Activated CD4-positive, alpha-beta T cell treated with anti-CD3 and anti-CD28 coated beads for 36 hours (primary cell): ENCODE measurements at places on chromosomes 6 and 20.

GRCh38 chr6:130379223-130379622, 13.4 kb downstream of the TMEM200A start:
- no peaks in the 10 kb centered on the region for H3K27me3 ChIP-seq
- H3K4me3 ChIP-seq, result no peak overlapping the region
- no peak for DNase-seq
- H3K4me1 ChIP-seq, result peaks cover 18% of the 10 kb centered on the region
- H3K27ac ChIP-seq, result no peak overlapping the region

GRCh38 chr20:63501818-63502670, 3.2 kb upstream of the EEF1A2 start:
- H3K27me3 ChIP-seq, result peaks cover 17% of the 10 kb centered on the region
- no peak for DNase-seq
- H3K36me3 ChIP-seq, result no peaks in the 10 kb centered on the region
- no peak overlapping the region for H3K27ac ChIP-seq

DNA sequence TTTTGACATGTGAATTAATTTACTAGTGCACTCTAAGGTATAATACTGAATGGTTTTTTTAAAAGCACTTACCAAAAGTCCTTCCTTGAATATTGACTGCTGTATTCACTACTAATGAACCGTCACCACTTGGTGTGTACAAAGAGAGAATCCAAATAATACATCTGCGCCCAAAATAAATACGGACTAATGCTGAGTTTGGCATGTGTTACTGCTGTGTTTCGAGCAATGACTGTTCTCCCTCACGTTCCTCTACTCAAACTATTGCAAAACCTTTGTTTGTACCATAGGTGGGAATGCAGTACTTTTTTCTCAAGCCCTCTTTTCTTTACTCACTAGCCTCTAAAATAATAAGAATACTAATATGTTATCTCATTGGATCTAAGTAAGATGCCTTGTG, 305.5 kb downstream of the QKI start:
- H3K27me3 ChIP-seq, result no peaks in the 10 kb centered on the region
- DNase-seq, result no peak
- H3K4me1 ChIP-seq, result no peaks in the 10 kb centered on the region
- no peaks in the 10 kb centered on the region for H3K36me3 ChIP-seq

DNA sequence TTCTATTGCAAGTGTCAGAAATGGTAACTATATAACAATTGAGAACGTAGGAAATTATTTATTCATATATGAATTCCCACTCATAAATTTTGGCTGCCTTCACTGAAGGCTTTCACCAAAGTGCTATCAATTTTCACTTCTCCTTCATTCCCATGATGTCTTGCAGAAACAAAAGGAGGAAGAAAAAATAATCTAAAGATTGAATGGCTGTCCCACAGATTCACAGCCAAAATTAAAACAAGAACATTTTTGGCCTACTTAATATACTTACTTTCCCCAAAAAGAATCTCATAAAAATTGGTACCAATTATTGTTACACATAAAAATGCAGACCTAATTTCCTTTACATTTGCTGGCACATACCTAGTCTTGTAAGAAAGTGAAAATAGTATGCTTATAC, 616.1 kb downstream of the CD109 start:
- DNase-seq, result no peak
- H3K27me3 ChIP-seq, result no peaks in the 10 kb centered on the region
- no peaks in the 10 kb centered on the region for H3K4me1 ChIP-seq
- H3K4me3 ChIP-seq, result no peak overlapping the region
- no peaks in the 10 kb centered on the region for H3K36me3 ChIP-seq

GRCh38 chr6:154732538-154733182, 556 bp upstream of the SCAF8 start:
- H3K27me3 ChIP-seq, result no peaks in the 10 kb centered on the region
- DNase-seq, result no peak
- H3K4me1 ChIP-seq, result peaks cover 37% of the 10 kb centered on the region
- peak overlapping the region; percentile 91 for H3K27ac ChIP-seq
- H3K4me3 ChIP-seq, result peak overlapping the region; percentile 86

GRCh38 chr20:13611611-13612125, 27.1 kb downstream of the TASP1 start:
- no peak overlapping the region for H3K27ac ChIP-seq
- H3K27me3 ChIP-seq, result no peaks in the 10 kb centered on the region
- no peak overlapping the region for H3K4me3 ChIP-seq

- H3K4me3 ChIP-seq, result no peak overlapping the region
- H3K36me3 ChIP-seq, result no peaks in the 10 kb centered on the region
- H3K27me3 ChIP-seq, result no peaks in the 10 kb centered on the region
- no peaks in the 10 kb centered on the region for H3K4me1 ChIP-seq
These were observed 218.7 kb upstream of the FERMT1 start for GRCh38 chr20:6341491-6341890.

GRCh38 chr6:56386717-56387116, 139.3 kb upstream of the COL21A1 start:
- H3K4me1 ChIP-seq, result no peaks in the 10 kb centered on the region
- H3K27ac ChIP-seq, result no peak overlapping the region
- H3K27me3 ChIP-seq, result peaks cover 1% of the 10 kb centered on the region
- H3K4me3 ChIP-seq, result no peak overlapping the region
- DNase-seq, result no peak

GRCh38 chr20:4261333-4262284, 246.3 kb upstream of the RNF24 start:
- H3K4me1 ChIP-seq, result no peaks in the 10 kb centered on the region
- no peak overlapping the region for H3K4me3 ChIP-seq
- DNase-seq, result no peak
- no peak overlapping the region for H3K27ac ChIP-seq
- H3K27me3 ChIP-seq, result peaks cover 30% of the 10 kb centered on the region

DNA sequence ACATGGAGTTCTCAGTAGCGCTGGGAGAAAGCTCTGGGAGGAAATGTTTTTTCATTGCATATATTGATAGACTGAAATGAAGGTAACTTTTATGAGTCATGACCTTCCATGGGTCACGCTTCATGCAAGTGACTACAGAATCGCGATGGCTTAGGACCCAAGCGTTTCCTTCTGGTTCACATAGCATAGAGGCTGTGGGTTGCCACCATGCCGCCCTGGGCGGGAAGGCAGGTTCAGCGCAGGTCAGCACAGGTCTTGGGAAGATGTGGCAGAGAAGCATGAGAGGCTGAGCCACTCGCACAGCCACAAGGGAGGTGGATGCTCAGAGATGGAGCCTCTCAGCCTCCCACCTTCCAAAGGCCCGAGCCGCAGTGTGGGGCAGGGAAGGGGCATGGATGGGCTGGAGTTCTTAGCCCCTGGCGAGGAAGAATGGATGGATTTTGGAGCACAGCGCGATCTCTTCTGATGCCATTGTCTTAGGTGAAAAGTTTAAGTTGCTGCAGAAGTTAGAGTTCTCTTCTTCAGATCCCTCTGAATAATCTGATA, 219.5 kb downstream of the SMOC2 start:
- no peak overlapping the region for H3K4me3 ChIP-seq
- H3K36me3 ChIP-seq, result no peaks in the 10 kb centered on the region
- DNase-seq, result no peak
- no peaks in the 10 kb centered on the region for H3K4me1 ChIP-seq
- H3K27ac ChIP-seq, result no peak overlapping the region
- H3K27me3 ChIP-seq, result peaks cover 9% of the 10 kb centered on the region

- peaks cover 64% of the 10 kb centered on the region for H3K36me3 ChIP-seq
- DNase-seq, result no peak
- no peaks in the 10 kb centered on the region for H3K27me3 ChIP-seq
- H3K4me1 ChIP-seq, result no peaks in the 10 kb centered on the region
- no peak overlapping the region for H3K27ac ChIP-seq
These were observed 14.5 kb downstream of the BRPF3 start for GRCh38 chr6:36210886-36211595.

DNA sequence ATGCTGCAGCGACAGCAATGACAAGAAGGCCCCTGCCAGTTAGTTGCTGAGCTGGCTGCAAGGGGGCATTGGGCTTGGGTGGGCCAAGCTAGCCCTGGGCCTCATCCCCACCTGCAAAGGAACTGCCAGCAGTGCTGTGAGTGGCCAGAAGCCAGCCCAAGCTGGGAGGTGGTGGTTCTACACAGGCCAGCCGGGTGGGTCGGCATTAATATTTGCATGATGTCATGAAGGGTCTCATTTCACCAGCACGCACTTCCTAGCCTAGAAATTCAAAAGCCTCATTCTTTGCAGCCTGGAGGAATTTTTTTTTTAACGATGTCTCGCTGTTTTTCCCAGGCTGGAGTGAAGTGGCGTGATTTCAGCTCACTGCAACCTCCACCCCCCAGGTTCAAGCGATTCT, 62.0 kb downstream of the IYD start:
- H3K36me3 ChIP-seq, result no peaks in the 10 kb centered on the region
- H3K4me1 ChIP-seq, result no peaks in the 10 kb centered on the region
- H3K27me3 ChIP-seq, result peaks cover 2% of the 10 kb centered on the region

GRCh38 chr6:32844839-32845383, 1.1 kb upstream of the PSMB8 start:
- peaks cover 64% of the 10 kb centered on the region for H3K4me1 ChIP-seq
- peaks cover 94% of the 10 kb centered on the region for H3K36me3 ChIP-seq
- H3K27ac ChIP-seq, result peak overlapping the region; percentile 97
- H3K4me3 ChIP-seq, result peak overlapping the region; percentile 95

DNA sequence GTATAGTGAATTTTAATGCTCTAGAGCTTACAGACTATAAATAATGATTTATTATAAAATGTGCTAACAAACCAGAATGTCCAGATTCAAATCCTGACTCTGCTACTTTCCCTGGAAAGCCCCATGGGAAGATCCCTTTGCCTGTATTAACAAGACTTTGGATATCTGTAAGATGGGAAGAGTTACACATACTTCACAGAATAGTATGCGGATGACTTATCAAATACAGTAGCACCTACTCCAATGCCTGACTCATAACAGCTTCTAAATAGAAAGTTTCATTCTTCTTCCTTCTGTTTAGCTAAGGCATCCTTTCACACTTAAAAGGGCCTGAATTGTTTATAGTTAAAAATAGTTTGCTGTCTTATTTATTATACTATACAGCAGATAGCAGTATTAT, 166.3 kb downstream of the KCNQ5 start:
- H3K27ac ChIP-seq, result no peak overlapping the region
- H3K4me1 ChIP-seq, result no peaks in the 10 kb centered on the region
- no peak for DNase-seq
- H3K4me3 ChIP-seq, result no peak overlapping the region
- no peaks in the 10 kb centered on the region for H3K27me3 ChIP-seq
- peaks cover 3% of the 10 kb centered on the region for H3K36me3 ChIP-seq

GRCh38 chr6:143603455-143603854, 74.3 kb upstream of the PHACTR2 start:
- peaks cover 7% of the 10 kb centered on the region for H3K4me1 ChIP-seq
- no peaks in the 10 kb centered on the region for H3K36me3 ChIP-seq
- H3K4me3 ChIP-seq, result no peak overlapping the region

DNA sequence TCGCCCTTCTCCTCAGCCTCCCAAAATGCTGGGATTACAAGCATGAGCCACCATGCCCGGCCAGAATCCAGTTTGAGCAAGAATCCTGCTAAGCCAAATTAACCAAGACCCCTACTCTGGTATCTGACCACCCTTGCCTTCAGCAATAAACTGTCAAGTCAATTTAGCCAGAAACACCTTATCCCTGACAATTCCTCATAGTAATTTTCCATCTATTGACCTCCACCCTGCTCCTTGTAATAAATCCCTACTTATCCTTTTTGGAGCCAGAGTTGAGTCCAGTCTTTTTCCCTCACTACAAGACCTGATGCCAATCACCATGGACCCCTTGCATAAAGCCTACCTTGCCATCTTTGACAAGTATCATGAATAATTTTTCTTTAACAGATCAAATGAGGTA, 114.1 kb upstream of the GPR6 start:
- H3K4me1 ChIP-seq, result no peaks in the 10 kb centered on the region
- H3K4me3 ChIP-seq, result no peak overlapping the region
- no peaks in the 10 kb centered on the region for H3K36me3 ChIP-seq
- H3K27me3 ChIP-seq, result no peaks in the 10 kb centered on the region
- no peak for DNase-seq

- H3K27ac ChIP-seq, result no peak overlapping the region
- peaks cover 2% of the 10 kb centered on the region for H3K4me1 ChIP-seq
- DNase-seq, result no peak
These were observed 198.6 kb downstream of the UST start for GRCh38 chr6:148945301-148946021.

DNA sequence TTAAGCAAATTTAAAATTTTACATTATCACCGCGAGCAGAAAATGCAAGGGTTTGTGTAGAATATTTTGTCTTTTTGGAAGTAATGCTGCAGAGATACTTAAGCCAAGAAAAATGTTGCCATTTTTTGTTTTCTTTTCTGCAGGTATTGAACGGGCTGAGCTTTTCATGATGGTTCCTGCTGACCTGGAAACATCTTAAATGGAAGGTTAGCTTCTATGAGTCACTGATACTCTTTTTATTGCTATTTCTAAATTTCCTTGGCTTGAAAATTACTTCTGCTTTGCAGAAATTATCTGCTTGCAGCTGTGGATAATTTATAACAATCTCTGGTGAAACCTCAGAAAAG, 12.7 kb downstream of the SYTL3 start:
- no peak overlapping the region for H3K4me3 ChIP-seq
- H3K27me3 ChIP-seq, result no peaks in the 10 kb centered on the region
- DNase-seq, result no peak
- H3K4me1 ChIP-seq, result peaks cover 35% of the 10 kb centered on the region
- no peak overlapping the region for H3K27ac ChIP-seq

- no peaks in the 10 kb centered on the region for H3K36me3 ChIP-seq
- no peak for DNase-seq
- no peaks in the 10 kb centered on the region for H3K27me3 ChIP-seq
- no peak overlapping the region for H3K4me3 ChIP-seq
- no peaks in the 10 kb centered on the region for H3K4me1 ChIP-seq
These were observed 69.9 kb downstream of the SOD2 start for GRCh38 chr6:159623156-159623555.

DNA sequence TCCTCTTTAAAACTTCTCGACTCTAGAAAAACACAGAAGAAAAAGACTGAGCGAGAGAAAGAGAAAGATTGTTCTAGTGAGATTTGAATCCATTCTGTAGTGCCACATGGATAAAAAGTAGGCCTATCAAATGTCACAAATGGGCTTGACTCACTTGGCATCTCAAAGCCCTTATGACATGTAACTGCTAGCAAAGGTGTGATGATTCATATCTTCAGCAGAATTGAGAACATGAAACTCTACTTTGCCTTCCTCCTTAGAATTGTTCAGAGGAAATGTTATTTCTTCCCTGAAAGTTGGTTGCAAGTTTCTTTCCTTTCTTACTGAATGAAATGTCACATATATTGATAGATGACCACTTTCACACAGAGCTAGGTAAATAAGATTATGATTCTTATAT, 40.4 kb upstream of the DUSP22 start:
- H3K4me1 ChIP-seq, result peaks cover 42% of the 10 kb centered on the region
- no peaks in the 10 kb centered on the region for H3K36me3 ChIP-seq
- no peak for DNase-seq
- no peak overlapping the region for H3K4me3 ChIP-seq
- peak overlapping the region; percentile 92 for H3K27ac ChIP-seq
- H3K27me3 ChIP-seq, result no peaks in the 10 kb centered on the region
